Right kidney (tissue), 9 donors: ENCODE measurements at places on chromosomes 16 and 17.

GRCh38 chr17:67260170-67260987 lies 15.4 kb upstream of the HELZ start:
- DNase-seq = no peak

- no peak for DNase-seq
Measured at GRCh38 chr17:59409336-59410048, 78.0 kb downstream of the YPEL2 start.

- no peak for DNase-seq
Measured at GRCh38 chr16:67053767-67054334, 24.9 kb downstream of the CBFB start.

DNA sequence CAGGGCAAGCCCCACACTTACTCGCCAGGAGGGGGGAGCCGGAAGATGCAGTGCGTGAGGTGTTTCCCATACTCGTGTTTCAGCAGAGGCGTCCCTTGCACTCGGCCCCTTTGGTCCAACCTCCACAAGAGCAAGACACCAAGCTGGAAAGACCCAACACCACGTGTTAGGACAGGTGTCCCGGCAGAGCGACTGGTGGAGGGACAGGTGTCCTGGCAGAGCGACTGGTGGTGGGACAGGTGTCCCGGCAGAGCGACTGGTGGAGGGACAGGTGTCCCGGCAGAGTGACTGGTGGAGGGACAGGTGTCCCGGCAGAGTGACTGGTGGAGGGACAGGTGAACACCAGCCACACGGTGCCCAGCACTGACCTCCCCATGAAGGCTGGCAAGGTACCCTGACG lies 19.4 kb downstream of the IFT140 start:
- DNase-seq = no peak

DNA sequence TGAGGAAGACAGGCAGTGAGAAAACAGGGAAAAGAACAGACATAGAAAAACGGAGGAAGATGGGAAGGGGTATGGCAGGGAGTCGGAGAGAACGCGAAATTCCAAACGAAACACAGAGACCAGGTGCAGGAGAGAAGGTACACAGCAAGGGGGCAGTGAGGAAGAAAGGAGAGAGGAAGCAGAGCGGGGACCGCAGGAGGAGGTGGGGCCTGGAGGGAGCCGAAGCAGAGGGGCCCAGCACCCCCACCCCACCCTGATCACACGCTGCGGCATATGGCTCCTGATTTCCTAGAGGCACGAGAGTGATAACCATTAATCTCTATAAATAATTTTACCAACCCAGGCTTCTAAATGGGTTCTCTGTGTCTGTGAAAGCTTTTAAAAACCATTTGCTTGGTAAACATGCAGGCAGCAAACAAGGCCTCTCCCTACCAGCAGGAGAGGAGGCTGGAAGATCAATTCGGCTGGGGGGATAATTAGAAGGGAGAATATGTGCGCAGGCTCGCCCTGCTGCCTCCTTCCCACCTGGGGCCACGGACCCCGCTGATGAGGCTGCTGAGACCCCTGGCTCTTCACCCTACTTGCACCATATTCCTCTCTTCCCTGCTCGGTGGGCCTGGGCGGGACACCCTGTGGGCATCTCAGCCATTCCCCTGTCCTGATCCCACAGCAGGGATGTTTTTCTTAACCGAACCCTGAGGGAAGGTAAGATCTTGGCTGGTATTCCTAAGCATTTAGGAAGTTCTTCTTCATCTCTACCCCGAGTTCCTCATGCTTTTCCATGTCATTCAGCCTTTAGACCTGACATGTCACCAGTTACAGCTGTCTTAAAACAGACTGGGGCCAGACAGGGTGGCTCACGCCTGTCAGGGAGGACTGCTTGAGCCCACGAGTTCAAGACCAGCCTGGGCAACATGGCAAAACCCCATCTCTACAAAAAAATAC lies 86.7 kb downstream of the TMEM132E start:
- DNase-seq = no peak

DNA sequence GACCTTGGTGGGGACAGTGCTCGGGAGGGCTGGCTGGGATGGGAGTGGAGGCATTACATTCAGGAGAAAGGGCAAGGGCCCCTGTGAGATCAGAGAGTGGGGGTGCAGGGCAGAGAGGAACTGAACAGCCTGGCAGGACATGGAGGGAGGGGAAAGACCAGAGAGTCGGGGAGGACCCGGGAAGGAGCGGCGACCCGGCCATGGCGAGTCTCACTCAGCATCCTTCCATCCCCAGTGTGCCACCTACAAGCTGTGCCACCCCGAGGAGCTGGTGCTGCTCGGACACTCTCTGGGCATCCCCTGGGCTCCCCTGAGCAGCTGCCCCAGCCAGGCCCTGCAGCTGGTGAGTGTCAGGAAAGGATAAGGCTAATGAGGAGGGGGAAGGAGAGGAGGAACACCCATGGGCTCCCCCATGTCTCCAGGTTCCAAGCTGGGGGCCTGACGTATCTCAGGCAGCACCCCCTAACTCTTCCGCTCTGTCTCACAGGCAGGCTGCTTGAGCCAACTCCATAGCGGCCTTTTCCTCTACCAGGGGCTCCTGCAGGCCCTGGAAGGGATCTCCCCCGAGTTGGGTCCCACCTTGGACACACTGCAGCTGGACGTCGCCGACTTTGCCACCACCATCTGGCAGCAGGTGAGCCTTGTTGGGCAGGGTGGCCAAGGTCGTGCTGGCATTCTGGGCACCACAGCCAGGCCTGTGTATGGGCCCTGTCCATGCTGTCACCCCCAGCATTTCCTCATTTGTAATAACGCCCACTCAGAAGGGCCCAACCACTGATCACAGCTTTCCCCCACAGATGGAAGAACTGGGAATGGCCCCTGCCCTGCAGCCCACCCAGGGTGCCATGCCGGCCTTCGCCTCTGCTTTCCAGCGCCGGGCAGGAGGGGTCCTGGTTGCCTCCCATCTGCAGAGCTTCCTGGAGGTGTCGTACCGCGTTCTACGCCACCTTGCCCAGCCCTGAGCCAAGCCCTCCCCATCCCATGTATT lies 1.1 kb downstream of the CSF3 start:
- DNase-seq = no peak

- no peak for DNase-seq
Measured at GRCh38 chr17:79651266-79651665, 40.4 kb upstream of the RBFOX3 start.

- DNase-seq = no peak
Measured at GRCh38 chr17:4675791-4676190, 28.1 kb downstream of the PELP1 start.

DNA sequence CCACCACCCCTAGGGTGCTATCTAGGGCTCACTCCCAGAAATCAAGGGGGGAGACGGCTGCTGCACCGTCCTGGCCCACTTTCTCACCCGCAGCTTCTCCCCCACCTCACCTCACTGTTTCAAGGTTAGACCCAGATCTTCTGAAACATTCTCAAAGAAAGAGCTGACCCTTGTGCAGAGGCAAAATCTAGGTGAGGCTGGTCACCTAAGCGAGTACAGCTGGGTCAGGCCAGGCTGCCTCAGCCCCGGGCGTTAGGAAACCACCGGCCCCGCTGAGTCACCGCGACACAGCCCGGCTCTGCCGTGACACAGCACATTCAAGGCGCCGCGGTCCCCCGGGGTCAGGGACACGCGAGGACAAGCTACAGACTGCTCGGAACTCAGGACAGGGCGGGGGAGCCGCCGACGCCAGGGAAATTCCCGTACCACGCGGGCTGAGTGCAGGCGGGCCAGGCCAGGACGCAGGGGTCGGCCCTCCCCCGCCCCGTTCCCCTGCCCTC lies 27.1 kb downstream of the GNPTG start:
- no peak for DNase-seq

DNA sequence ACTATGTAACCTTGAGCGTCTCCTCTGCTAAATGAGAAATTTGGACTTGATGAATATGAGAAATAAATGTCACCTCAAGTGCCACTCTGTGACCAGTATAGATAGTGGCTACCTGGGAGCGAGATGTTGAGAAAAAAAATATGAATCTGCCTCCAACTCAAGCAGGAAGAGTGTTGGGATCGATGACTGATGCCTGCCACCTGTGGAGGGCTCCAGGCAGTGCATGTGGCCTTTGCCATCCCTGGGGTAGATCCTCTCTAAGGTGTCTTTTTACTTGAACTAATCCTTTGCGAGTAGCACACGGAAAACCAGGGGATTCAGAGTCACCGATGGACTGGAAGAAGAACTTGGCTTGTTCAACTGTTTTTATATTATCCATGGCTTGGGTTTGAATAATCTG lies 9.4 kb downstream of the CCDC182 start:
- no peak for DNase-seq

DNA sequence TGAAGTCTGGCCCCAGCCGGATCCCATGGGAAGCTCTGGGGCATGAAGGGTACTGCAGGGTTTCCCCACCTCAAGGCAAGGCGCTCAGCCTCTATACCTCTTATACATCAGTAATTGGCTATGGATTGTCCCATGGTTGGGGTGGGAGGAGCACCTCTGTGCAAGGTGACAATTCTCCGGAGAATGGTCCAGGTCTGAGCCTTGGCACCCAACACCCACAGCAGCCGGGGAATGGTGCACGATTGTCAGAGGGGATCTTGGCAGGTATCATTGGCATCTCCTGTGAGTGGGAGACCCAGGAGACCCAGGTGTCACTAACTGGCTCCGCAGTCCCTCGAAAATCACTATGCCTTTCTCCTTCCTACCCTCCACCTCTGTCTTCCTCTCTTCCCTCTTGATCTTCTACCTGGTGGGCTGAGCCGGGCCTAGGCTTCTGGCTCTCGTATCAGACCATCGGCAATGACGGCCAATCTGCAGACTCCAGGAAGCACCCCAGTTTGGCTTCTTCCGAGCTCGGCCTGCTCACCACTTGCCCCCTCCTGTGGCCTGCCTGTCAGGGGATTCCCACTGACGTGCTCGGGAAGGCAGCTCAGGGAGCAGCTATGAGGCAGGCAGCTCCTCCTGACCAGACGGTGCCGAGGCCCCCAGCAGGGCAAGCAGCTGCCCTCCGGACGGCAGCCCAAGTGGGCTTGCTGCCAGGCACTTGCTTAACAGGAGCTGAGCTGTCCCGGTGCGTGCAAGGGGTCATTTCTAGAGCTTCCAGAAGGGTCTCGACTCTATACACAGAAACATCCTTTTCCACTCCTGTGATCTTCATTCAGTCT lies 10.0 kb upstream of the CALB2 start:
- DNase-seq = no peak

- no peak for DNase-seq
Measured at GRCh38 chr16:48433850-48434530, 48.8 kb upstream of the SIAH1 start.

GRCh38 chr16:1425616-1426370 lies 5.1 kb upstream of the PERCC1 start:
- no peak for DNase-seq

- peak; percentile 58 for DNase-seq
Measured at GRCh38 chr16:28210979-28211588, 681 bp downstream of the XPO6 start.

DNA sequence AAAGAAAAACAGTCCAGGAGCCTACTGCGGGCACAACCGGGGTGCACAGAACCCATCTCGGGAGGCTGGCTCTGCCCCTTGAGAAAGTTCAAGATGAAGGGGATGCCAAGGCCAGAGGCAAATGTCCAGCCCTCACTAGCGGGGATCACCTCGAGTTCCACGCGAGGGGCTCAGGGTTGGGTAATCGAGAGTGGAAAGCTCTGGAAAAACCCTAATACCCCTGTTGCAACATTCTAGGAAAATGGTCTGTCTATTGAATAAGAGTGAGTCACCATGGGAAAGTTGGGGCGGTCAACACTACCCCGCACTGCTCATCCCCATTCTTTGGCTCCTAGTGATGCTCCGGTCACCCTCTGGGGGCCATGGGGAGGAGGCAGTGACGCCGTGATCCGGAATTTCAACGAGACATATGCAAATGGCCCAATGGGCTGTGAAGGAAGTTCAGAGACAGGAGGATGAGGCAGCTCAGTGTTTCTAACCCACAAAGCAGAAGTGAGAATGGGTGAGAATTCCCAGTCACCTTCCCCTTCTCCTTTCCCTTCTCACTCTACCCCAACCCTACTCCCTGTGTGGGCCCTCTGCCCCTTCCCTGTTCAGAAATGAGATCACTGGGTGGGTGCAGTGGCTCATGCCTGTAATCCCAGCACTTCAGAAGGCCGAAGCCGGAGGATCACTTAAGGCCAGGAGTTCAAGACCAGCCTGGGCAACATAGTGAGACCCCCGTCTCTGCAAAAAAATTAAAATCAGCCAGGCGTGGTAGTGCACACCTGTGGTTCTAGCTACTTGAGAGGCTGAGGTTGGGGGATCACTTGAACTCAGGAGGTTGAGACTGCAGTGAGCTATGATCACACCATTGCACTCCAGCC lies 22.4 kb downstream of the SOCS3 start:
- DNase-seq = no peak
